ENCODE measurements at places on chromosomes 1 and 21.

- no peak for DNase-seq
Measured at GRCh38 chr1:162319493-162320175, 57.0 kb downstream of the SPATA46 start.

GRCh38 chr1:158007667-158008386 is 14.4 kb downstream of the KIRREL1 start:
- no peak for DNase-seq

DNA sequence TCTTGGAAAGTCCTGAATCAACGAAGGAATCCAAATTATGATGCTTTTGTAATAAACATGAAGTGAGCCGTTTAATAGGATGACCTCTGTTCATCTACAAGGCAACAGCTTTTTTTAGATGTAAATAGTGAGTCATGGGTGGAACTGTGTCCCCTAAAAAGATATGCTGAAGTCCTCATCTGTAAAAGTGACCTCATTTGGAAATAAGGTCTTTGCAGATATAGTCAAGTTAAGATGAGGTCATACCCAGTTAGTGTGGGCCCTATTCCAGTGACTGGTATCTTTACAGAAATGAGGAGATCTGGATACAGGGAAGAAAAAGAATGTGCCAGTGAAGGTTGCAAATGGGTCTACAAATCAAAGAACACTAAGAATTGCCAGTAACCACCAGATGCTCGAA is 1287.3 kb upstream of the ADGRL4 start:
- no peak for DNase-seq

DNA sequence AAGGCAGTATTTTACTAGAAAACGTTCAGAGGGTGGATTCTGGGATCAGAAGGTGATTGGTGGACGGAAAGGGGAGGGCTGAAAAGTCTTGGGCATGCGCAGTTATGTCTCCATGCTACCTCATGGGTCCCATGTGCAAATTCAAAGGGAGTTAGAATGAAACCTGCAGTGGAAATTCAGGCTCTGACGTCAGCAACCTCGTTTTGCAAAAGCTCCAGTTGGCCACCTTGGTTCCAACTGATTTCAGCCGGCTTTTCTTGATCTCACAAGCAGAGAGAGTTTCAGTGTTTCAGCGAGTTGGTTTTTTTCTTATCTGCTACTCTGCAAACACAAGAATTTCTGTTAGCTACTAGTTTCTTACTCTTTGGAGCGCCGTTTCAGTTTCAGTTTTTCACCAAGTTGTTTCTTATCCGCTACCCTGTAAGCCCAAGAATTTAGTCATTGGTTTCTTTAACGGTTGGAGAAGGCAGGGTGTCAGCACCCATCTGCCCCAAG is 69.8 kb upstream of the PGBD5 start:
- DNase-seq = no peak

- no peak for DNase-seq
Measured at GRCh38 chr1:173666646-173667045, 3.0 kb downstream of the ANKRD45 start.

- no peak for DNase-seq
Measured at GRCh38 chr1:61892977-61893376, 150.7 kb downstream of the PATJ start.

GRCh38 chr1:13808729-13809131 is 108.7 kb downstream of the PRDM2 start:
- DNase-seq = no peak

- DNase-seq = no peak
Measured at GRCh38 chr1:150477320-150477719, 9.9 kb upstream of the TARS2 start.

- DNase-seq = no peak
Measured at GRCh38 chr1:24172598-24172997, 14.5 kb downstream of the IFNLR1 start.

- DNase-seq = no peak
Measured at GRCh38 chr21:41761934-41762635, 4.8 kb downstream of the RIPK4 start.

- DNase-seq = no peak
Measured at GRCh38 chr1:9269721-9270120, 23.0 kb upstream of the SPSB1 start.

GRCh38 chr1:185699874-185700273 is 34.3 kb upstream of the HMCN1 start:
- DNase-seq = no peak

GRCh38 chr1:179082333-179082998 is 596 bp downstream of the TOR3A start:
- peak; percentile 35 for DNase-seq

GRCh38 chr1:226310637-226311195 is 1.8 kb upstream of the LIN9 start:
- no peak for DNase-seq

GRCh38 chr1:8095584-8095983 is 69.5 kb upstream of the ERRFI1 start:
- no peak for DNase-seq

DNA sequence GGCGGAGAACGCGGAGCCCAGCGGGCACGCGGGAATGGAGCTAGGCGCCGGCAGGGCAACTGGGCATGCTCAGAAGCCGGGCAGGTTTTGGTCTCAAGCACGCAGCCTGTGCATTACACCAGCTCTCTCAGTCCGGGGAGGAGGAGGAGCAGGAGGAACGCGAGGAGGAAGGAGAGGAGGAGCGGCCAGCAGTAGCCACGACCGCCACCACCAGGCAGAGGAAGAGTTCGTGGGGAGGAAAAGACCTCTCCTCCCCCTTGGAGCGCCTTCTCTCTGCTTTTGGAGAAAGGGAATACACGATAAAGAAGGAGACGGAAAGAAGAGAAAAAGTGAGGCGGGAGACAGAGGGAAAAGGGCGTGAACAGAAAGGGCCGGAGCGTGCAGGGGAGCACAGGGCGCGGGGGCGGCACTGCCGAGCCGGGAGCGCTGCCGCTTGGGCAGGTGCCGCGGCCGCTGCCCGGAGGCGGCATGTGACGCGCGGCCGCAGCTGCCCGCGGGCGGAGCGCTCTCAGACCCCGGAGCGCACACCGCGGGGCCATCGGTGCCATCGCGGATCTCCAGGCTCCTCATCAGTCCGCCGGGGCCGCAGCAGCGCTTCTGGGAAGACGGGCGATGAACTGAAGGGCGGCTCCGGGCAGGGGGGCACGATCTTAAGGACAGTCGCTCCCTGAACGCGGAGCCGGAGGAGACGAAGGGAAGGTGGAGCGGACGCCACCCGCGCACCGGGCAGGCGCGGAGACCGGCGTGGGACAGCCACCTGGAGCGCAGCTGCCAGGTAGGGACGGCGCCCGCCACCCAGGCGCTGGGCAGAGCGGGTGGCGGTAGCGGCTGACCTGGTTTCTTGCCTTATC is at the start of gene CHRM3:
Gene CHRM3, plus strand, starts transcription at position 116 of the 851 bp plus-strand sequence. CDS start 520,884 bp downstream, outside the sequence.
- DNase-seq = no peak

- DNase-seq = no peak
Measured at GRCh38 chr1:212132025-212132424, 96.5 kb downstream of the DTL start.

DNA sequence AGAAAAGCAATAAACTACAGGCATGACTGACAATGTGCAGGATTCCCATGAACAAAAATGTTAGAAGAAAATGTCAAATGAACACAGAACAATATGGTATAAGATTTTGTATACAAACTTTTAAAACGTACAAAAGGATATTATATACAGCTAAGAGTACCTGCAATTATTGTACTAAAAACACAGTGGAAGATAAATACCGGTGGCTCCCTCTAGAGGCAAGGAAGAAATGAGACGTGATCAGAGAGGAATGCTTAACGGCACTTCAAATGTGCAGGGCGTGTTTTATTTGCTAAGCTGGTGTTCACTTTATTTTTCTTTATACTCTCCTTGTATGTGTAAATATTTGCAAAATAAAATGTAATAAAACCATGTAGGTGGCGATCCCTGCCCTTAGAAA is 191.8 kb upstream of the SAMSN1 start:
- DNase-seq = peak; percentile 4

DNA sequence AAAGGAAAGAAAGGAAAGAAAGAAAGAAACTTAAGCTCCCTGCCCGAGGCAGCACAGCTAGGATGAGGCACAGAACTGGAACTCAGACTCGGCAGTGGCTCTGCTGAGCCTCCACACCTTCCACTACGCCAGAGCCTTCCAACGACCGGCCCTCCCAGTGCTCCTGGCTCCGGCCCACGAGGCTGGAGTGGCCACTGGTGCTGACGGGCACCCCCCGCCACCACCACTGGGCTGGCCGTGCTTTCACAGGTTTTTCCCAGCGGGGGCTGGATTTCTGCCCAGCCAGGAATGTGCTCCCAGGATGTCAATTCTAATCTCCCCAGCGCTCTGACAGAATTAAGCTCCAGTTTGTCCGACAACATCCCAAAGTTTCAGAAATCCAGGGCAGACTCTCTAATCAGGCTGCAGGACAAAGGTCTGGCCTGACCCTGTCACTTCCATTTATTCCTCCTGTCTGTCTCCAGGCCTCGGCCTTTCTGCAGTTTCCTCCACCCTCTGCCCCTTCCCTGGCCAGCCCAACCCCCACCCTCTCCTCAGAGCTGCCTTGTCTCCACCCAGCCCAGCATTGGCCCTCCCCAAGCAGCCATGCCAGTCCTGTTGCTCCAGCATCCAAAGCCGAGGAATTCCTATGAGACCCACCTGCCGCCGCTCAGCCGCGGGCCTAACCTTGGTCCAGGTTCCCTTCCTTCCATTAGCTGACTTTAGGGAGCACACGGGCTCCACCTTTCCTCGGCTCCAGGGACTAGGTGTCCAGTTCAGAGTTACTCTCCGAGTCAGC is 81.9 kb downstream of the CASZ1 start:
- DNase-seq = no peak

DNA sequence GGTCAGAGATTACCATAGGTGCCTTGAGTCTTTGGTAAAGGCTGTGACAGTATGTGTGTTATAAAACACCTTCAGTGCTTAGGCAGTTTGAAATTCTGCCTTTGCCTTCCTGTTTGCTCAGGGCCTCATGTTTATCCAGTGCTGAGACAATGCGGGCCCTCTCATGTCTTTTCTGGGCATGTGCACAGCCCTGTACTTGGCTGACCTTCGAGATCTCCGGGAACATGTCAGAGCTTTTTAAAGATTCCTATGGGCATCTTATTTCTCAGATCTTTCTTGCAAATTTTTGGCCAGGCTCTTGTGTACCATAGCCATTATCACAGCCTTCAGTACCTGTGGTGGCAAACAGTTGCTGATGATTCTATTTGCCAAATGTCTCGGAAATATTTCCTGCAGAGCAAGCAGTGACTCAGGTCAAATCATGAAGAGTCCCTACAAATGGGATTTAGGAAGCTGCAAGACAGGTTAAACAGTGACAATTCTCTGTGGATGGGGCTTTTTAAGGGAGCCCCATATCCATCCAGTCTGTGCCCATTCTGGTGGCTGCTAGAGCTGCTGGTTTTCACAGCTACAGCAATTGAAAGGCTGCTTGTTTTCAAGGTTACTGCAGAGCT is 42.1 kb downstream of the HOOK1 start:
- DNase-seq = no peak

DNA sequence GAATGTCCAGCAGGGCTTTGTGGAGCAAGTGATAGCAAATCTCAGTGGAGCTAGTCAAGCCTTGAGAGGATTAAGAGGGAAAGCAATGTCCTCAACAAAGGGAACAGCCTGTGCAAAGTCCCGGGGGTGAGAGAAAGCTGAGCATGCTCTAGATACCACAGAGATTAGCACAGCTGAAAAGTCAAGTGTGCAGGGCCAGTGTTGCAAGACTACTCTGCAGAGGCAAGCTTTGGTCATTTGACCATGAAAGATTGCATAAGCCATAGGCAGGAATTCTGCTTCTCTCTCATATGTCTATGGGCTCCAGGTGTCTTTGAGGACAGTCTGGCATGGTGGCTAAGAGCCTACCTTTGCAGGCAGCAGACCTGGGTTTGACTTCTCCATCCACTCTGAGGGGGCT is 181.0 kb upstream of the JUN start:
- DNase-seq = no peak

DNA sequence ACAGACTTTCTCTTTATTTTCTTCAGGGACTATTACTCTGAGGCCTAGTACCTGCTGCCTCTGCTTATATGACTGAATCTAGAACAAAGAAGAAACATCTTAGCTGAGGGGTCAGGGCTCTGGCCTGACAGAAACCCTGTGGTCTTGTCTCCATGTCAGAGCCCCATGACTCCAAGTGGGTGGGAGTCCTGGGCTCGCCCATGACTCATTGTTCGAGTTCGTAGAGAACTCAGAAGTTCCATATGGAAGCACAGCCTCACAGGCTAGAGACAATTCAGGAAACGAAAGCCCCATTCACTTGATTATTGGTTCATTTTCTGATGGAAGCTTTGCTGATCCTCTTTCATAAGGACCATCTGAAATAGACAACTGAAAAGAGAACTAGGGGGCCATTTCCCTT is 73.2 kb downstream of the CD58 start:
- no peak for DNase-seq

- no peak for DNase-seq
Measured at GRCh38 chr21:33901412-33902288, 14.0 kb downstream of the ATP5PO start.

DNA sequence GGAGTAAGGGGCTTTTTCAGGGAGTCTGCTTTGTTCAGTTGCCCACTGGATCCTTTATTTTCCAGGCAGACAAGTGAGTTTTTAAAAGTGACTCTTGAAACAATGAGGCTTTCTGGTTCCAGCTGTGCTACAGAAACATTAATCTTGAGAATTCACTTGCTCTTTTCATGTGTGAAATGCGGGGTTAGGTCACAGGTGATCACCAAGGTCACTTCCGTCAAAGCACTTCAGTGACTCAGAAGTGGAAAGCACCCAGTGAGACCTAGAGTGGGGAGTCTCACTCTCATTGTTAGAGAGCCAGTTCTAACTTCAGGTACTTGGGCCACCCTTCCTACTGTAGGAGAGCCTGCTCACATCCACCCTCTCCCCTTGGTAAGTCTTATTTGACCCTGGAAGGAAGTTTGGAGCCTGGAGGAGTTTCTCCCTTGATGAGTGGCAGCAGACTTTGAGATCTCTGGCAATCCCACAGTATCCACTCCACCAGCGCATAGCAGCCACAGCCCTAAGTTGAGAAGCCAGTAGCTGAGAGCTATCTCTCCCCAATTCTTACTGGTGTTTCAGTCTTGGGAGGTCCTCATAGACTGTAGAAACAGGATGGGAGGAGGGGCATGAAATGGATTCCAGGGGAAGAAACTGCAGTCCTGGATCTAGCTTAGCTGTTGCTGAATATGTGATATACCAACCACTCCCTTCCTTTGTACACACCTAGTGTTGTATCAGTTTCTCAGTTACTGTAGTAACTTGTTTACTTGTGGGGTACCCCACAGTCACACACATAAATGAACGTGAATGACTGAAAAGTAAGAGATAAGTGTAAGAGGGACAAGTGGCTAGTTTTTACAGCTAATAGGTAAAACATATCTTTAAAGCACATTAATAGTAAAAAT is 3.1 kb downstream of the TACSTD2 start:
- no peak for DNase-seq

- no peak for DNase-seq
Measured at GRCh38 chr1:212635141-212635631, 26.6 kb downstream of the ATF3 start.

DNA sequence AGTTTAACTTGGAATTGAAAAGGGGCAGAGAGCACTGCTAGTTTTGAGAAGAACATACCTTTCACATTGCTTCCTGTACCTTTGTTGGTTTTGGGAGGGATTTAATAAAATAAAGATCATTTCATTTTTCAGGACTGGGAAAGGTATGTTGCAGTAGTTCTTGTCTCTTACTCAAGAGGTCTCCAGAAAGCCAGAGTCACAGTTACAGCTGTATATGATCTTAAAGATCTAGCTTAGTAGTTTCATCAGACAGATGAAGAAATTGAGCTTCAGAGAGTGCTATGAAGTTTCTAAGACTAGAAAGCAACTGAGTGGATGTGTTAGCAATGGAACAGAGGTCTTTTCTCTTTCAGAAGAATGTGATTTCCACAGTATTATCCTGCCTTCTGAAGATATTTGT is 1.0 kb downstream of the OR10K2 start:
- no peak for DNase-seq

GRCh38 chr1:24481843-24482610 is 20.6 kb upstream of the RCAN3 start:
- DNase-seq = no peak
